Stimulated activated CD8-positive, alpha-beta memory T cell treated with anti-CD3 and anti-CD28 coated beads, Interleukin-4, amount 100 ng/mL, for 4 hours (primary cell): ENCODE measurements at places on chromosomes 5 and 9.

DNA sequence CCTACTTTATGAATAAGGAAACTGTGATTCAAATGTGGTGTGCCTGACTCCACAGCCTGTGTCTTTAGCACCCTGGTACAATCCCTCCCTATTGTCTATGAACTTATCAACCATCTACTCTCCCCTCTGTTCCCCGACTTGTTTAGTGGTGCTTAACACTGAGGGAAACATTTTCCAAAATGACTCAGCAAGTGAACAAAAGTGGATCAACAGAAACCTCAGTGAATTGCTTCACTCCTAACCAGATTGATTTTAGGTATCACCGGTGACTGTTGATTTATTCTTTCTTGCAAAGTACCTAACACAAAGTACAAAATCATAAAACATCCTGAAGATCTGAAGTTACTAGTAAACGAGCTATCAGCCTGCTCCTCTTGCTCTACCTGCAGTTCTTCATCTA is 42.1 kb upstream of the RAPGEF6 start:
- DNase-seq, result no peak

GRCh38 chr5:154801083-154801482 is 45.9 kb downstream of the LARP1 start:
- no peak for DNase-seq

DNA sequence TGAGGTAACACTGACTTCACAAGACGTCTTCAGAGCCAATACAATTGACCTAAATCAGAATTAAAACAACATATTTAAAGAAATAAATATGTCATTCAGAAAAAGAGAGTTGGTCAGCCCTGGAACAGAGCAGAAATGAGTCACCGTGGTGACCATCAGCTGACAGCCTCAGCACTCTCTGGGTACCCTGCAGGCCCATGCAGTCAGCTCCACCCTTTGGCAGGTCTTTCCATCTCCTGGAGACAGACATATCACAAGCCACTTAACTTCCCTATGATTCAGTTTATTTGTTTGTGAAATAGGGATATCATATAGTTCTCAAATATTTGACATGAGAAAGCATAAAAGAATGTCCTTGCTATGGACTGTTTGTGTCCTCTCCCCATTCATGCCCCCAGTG is 151.6 kb upstream of the MEF2C start:
- no peak for DNase-seq

GRCh38 chr5:169785771-169786618 is 148.9 kb downstream of the DOCK2 start:
- no peak for DNase-seq

DNA sequence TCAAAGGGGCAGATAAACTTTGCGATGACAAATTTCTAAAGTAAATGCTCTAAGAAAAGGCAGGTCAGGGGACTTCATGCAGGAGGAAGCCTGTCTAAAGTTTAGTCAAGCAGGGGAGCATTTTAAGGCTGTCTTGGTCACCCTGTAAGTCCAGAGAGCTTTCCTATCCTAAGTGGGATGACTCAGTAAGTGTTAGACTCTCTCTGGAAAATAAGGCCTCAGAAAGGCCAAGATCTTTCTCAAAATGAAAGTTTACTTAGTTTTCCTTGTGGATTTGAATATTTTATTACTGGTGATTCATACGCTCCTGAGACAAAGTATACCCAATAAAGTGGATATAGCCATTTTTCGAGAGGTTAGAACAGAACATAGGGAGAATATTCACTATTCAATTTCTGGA is 806.9 kb upstream of the CDH9 start:
- DNase-seq, result no peak

GRCh38 chr5:24693609-24694008 is 48.8 kb upstream of the CDH10 start:
- DNase-seq, result no peak

GRCh38 chr5:113205323-113205722 is 228.7 kb downstream of the DCP2 start:
- DNase-seq, result no peak

GRCh38 chr5:144151026-144151425 is 19.4 kb downstream of the YIPF5 start:
- no peak for DNase-seq

DNA sequence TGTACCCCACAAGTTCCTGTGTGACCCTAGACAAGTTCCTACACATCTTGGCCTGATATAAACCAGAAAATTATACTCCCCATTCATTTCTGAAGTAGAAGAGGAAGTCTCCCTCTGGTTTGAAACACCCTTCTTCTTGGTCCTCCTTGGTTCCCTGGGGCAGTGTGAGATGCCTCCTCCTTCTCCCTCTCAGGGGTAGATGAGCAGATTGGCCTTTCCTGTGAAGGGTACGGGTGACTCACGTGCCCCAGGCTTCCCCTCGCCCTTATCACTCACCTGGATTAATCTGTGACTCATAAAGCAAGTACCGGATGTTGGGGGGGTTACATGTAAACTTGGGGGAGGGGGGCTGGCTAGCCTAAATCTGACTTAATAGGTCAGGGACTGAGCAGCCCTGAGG is 11.1 kb upstream of the AQP3 start:
- DNase-seq, result peak; percentile 43
